Activated CD4-positive, alpha-beta T cell treated with anti-CD3 and anti-CD28 coated beads, Interleukin-2, amount 10 ng/mL, durations not matched to agents 7 days and 5 days (primary cell): ENCODE measurements at places on chromosomes 2 and 18.

DNA sequence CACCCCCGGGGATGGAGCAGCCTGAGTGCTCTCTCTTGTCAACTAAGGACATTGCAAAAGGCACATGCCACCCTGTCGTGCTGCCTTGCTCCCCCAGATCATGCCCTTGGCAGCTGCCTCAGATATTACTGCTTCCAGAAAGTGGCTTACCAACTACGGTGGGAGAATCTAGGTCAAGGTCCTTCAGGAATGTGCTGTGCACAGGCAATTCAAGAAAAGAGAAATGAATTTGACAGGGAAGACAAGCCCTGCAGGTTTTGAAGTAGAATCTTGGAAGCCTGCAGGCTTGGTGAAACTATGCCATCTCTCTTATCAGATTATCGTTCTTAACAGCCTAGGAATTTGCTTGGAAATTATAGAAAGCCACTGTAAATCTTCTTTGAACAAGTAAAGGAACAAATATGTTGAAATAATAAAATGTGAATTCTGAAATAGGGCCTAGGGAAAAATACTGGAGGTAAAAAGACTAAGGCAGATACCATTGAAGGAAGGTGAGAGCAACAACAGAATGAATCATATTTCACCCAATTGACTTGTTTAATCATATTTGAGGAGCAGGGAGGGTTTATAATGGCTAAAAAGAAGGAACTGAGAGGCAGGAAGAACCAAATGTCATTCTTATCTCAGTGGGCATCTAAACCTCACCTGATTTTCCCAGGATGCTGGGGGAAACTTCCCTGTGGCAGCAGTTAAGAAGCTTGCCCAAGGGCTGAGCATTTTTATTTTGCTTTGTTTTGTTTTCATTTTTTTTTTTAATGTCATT lies 94.0 kb upstream of the GLS start:
- no peak for DNase-seq

- no peak for DNase-seq
Measured at GRCh38 chr2:8197101-8197500, 484.8 kb upstream of the ID2 start.

DNA sequence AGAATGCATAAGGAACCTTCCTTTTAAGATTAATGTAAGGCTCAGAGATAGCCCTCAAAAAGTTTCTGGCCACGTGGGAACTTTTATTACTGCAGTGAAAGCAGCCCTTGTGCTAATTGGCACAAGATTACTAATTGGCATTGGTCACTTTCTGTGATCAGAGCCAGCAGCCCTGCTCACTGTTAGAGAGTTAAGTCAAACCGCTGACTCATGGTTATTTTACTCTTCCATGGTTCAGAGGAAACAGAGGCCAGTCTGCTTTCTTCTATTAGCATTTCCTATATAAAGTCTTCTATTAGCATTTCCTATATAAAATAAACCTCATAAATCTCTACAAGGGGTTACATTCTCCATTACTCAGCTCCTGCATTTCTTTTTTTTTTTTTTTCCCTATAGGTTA lies 1.5 kb upstream of the SLC35G4 start:
- no peak for DNase-seq

- peak; percentile 39 for DNase-seq
Measured at GRCh38 chr2:128520791-128521190, 202.1 kb upstream of the HS6ST1 start.

- DNase-seq: no peak
Measured at GRCh38 chr18:8890957-8891464, 185.7 kb downstream of the MTCL1 start.

- no peak for DNase-seq
Measured at GRCh38 chr18:48715711-48716361, 177.0 kb downstream of the CTIF start.

DNA sequence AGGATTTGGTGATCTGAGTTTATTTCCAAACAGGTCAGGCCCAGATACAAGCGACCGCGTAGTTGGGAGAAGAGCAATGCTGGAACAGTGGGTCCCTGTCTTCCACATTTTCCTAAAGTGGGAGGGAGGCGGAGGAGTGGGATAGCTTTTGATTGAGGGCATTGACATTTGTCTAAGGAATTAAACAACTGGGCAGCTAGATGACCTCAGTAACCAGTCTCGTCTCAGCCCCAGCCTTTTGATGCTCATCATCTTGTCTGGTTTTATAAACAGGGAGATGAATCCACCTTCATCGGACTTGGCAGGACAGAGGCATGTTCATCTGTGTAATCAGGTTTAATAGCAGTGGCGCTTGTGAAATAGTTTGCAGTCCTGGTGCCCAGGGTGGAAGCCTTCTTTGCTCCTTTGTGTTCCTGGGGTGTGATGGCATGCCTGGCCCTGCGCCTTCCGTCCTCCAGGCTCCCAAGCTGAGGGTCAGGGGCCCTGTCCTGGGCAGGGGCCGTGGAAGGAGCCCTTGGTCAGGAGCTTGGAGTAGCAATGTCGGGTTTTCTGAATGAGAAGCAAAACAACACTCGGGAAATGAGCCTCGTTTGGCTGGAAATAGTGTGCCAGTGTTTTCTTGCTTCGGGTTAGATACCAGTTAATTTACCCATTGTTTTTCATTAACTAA lies 193.8 kb downstream of the FAM210A start:
- DNase-seq: no peak

- no peak for DNase-seq
Measured at GRCh38 chr18:59220784-59221765, 1.1 kb downstream of the GRP start.

GRCh38 chr18:6570581-6571238 lies 156.0 kb upstream of the L3MBTL4 start:
- DNase-seq: no peak

DNA sequence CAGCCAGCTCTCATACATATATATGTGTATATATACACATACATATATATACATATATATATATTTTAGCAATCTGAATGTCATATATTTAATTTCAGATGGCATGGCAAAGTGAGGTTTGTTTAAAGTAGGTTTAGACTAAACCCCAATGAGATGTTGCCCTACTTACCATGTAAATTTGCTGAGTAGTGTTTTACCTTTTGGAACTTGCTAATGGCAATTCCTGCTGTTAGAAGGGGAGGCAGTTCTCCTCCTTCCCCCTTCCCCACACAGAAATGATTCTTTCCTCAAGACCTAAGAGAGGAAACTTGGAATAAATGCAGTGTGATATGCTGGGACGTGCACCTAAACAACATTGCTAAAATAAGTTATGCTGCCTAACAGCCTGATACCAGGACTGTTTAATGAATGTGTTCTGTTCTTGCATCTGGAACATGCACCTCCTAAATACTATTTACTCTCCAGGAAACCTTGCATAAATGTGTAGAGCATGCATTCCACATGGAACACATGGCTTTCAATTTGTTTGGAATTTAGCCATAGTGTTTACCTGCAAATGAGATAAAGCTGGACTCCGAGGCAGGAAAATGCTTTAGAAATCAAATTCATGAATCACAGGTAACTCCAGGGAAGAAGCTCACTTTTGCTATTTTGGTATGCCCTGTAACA lies 252.9 kb upstream of the SIX3 start:
- DNase-seq: no peak

GRCh38 chr2:6750411-6751158 lies 115.1 kb downstream of the CMPK2 start:
- DNase-seq: no peak

GRCh38 chr2:3024401-3024935 lies 353.1 kb downstream of the EIPR1 start:
- no peak for DNase-seq

- no peak for DNase-seq
Measured at GRCh38 chr2:31770741-31771140, 190.0 kb upstream of the SRD5A2 start.

DNA sequence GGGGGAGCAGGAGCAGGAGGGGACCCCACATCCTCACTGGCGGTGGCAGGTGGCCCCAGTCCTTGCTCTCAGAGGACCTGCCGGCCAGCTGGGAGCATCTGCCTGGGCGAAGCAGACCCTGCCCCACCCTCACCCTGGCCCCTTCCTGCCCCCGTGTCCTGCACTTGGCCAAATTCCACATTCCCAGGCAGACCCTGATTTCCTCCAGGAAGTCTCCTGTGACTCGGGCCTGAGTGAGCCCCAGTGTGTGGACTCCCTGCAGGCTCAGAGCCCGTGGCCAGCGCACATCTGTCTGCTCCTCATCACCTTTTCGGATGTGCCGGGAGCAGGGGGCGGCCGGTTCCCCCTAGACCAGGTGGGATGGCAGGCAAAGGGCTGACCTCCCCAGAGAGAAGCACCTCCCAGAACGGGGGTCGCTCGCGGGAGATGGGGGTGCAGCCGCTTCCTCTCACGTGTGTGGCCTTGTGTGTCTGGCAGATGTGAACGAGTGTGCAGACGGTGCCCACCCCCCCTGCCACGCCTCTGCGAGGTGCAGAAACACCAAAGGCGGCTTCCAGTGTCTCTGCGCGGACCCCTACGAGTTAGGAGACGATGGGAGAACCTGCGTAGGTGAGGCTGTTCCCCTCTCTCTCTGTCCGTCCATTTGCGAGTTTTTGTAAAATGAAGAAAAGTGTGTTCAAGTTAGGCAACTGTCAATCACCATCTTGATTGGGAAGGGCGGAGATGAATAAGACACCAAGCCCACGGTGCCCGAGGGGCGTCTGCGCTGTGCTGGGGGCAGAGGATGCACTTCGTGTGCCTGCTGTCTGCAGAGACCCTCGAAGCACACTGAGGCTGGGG lies 90.4 kb downstream of the TPO start:
- DNase-seq: no peak

DNA sequence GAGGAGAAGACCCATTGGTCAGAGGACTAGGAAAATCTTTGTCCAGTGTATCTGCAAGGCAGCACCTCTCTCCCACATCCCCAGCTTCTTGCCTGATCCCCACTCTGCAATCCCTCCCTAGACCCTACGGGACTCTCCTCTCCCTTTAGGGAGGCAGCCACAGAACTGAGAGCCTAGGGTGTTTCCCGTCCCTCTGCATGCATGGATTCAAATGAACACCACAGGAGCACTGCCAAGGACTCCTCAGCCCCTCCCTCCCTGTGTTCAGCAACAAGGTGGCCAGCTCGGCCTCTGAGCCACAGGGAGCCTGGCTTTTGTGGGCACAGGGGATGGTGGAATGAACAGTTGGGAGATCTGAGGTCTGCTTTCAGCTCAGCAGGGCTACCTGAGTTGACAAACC lies 117.1 kb downstream of the TXNL1 start:
- no peak for DNase-seq

GRCh38 chr2:54206596-54206995 lies 49.4 kb downstream of the TSPYL6 start:
- no peak for DNase-seq

GRCh38 chr18:63850020-63850419 lies 37.5 kb upstream of the SERPINB2 start:
- DNase-seq: no peak

DNA sequence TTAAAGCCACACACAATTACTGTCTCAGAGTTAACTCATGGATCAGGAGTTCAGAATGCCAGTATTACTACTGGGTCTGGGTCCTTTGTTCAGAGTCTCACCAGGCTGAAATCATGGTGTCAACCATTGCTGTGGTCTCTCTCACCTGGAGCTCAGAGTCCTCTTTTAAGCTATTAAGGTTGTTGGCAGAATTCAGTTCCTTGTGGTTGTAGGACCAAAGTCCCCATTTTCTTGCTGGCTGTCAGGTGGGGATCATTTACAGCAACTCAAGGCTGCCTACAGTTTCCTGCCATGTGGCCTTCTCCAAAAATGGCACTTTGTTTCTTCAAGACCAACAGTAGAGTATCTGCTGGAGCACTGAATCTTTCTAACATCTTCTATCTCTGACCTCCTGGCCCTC lies 113.5 kb downstream of the EXOC6B start:
- no peak for DNase-seq

DNA sequence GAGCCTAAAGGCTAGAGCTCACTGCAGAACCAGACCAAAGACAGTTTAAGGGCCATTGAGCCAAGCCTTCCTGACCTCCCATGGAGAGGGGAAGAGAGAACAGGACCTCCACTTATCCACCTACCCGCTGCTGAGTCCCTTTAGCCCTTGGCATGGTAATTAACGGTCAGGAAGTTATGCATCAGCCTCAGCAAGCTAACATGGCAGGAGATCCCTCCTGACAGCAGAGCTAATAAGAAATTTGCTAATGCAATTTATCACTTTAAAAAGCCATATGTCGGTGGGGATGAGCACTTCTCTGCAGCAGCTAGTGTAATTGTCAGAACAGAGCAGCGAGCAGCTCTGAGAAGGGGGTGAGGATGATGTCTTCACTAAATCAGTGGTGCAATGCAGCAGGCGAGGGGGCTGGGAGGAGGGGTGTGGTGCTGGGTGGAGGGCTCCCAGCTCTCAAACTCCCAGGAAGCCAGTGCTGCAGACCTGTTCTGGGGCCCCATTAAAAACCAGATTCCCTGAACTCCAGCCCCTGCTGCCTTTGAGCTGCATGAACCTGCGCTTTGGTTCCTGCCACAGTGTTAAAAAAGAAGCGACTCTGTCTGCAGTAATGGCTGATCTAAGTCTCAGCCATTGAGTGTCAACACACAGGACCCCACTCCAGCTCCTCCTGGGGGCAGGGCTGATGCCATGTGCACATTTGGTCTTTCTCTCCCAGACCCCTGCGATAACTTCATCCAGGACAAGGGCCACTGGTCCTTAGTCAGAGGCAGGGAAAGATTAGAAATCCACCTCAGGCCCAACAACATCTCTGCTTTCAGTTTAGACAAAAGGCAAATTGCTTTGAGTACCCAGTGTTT lies 84.2 kb upstream of the STPG4 start:
- no peak for DNase-seq
